ENCODE measurements at places on chromosomes 6 and 20.

DNA sequence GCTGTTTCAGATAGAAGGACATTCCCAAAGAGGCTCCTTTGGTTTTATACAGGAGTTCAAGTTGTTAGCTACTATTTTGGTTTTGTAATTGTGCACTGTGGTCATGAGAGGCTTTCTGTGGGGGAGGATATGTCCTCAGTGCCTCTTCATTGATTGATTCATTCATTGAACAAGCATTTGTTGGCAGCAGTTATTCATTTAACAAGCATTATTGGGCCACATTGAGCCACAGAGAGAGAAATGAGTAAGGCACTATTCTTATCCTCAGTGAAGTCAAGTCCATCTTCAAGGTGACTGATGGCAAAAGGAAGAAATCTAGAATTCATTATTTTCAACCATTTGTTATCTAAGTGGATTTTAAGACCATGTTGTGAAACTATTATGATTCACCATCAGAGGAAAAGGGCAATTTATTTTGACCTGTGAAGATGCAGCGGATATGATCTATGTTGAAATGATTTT is 697.2 kb upstream of the CITED2 start:
- DNase-seq = no peak

GRCh38 chr6:28408076-28408802 is 8.7 kb upstream of the ZSCAN12 start:
- DNase-seq = no peak

GRCh38 chr6:12030993-12031550 is 19.0 kb downstream of the HIVEP1 start:
- no peak for DNase-seq

DNA sequence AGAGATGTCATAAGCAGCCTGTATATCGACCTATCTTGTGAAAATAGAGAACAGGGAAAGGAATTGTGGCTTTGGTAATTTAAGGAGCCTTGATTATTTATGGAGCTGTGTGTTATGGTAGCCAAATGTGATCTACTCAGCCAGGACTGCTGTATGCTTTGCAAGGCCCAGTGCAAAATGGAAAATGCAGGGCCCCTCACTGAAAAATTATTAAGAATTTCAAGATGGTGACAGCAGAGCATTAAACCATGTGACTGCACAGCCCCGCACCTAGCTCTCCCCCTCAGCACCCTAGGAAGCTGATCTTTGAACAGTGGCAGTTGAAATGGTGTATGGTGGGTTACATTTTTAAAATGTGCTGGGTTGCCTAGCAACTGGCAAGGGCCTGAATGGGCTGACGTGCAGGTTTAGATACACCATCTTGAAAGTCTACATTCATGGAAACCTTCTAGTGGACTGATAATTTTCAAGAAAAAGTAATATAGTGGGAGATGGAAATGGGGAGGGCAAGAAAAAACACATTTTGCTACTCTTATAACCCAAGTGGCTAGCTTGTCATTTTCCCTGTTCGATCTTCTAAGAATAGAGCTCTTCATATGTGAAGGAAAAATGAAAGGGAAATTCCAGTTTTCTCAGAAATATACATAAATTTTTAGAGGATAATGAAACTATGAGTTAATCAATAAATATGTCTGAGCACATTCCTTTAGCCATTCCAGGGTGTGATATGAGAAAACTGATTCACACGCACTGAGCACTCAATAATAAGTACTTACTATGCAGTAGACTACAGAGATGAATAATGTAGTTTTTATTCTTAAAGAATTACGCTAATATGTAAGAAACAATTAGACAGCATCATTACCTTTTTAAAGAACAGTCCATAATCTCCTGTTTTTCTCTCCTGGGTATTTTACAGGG is 208.0 kb downstream of the ARHGAP18 start:
- no peak for DNase-seq

DNA sequence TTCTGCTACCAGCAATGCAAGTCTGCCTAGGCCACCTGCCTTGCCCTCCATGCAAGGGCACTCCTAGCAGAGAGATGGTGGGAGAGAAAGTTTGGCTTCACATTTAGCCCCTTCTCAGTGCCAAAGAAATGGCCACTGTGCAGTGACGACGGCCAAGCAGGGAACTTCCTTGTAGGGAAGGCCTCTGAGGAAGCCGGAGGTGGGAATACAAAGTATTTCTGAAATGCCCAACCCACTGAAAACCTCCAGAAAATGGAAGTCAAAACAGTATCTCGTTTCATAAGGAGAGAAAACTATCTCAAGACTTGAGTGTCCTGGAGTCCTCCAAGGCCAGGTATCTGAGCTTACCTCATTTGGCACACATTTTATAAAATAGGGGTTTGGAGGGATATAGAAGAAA is 42.7 kb downstream of the JAG1 start:
- no peak for DNase-seq

GRCh38 chr6:158666628-158667359 is 16.9 kb downstream of the SYTL3 start:
- DNase-seq = peak; percentile 38

DNA sequence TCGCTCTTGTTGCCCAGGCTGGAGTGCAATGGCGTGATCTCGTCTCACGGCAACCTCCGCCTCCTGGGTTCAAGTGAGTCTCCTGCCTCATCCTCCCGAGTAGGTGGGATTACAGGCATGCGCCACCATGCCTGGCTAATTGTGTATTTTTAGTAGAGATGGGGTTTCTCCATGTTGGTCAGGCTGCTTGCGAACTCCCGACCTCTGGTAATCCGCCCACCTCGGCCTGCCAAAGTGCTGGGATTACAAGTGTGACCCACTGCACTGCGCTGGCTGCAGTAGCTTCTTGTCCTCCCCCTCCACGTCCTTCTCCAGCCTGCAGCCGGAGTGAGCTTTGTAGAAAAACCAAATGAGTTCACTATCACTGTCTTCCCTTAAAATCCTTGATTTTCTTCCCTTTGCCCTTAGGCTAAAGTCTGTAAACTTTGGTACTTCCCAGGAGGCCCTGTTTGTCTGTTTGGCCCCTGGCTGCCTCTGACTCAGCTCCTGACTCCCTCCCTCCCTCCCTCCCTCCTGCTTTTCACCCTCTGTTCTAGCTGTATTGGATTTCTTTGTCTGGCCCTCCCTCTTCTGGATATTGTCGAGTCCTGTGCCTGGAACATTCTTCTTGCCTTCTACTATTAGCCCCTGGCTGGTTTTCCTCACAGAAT is 12.9 kb downstream of the PARD6B start:
- no peak for DNase-seq
